ENCODE measurements at places on chromosomes 1 and 21.

DNA sequence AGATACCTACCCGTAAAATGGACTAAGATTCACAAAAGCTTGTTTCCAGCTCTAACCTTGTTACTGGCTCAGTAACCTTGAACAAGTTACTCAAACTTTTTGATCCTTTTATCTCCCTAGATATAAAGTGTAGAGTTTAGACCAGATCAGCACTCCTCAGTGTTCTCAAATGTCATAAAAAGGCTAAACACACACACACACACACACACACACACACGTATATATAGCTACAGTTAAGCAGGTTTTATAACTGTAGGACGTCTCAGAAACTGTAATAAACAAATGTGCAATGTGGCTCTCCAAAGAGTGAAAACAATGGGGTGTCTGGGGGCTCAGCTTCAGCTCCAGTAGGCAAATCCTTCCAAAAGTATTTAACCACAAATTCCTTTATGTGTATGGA lies 34.0 kb downstream of the KCNJ15 start:
- H3K36me3 ChIP-seq = no peaks in the 10 kb centered on the region
- H3K27me3 ChIP-seq = peaks cover 18% of the 10 kb centered on the region
- no peak overlapping the region for H3K27ac ChIP-seq
- DNase-seq = no peak
- H3K4me1 ChIP-seq = no peaks in the 10 kb centered on the region
- no peak overlapping the region for H3K4me3 ChIP-seq

DNA sequence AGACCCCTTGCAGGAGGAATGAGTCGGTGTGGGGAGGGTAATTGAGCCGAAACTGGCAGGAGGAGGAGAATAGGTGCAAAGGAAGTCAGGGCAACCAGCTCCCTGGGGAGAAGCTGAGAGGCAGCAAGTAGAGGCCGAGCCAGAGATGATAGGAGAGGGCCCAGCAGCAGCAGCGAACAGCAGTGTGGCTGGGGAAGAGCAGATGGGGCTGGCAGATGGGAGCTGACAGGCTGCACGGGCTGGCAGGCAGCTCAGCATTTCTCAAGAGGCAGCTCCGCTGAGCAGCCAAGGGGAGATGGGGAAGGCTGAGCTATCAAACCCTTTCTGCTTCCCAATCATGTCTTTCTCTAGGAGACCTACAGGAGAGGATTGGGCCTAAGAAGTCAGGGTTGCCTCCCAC lies 158.2 kb downstream of the TRIM33 start:
- H3K36me3 ChIP-seq = no peaks in the 10 kb centered on the region
- H3K27ac ChIP-seq = no peak overlapping the region
- no peak for DNase-seq
- peaks cover 8% of the 10 kb centered on the region for H3K4me1 ChIP-seq
- H3K27me3 ChIP-seq = no peaks in the 10 kb centered on the region
- H3K4me3 ChIP-seq = no peak overlapping the region

DNA sequence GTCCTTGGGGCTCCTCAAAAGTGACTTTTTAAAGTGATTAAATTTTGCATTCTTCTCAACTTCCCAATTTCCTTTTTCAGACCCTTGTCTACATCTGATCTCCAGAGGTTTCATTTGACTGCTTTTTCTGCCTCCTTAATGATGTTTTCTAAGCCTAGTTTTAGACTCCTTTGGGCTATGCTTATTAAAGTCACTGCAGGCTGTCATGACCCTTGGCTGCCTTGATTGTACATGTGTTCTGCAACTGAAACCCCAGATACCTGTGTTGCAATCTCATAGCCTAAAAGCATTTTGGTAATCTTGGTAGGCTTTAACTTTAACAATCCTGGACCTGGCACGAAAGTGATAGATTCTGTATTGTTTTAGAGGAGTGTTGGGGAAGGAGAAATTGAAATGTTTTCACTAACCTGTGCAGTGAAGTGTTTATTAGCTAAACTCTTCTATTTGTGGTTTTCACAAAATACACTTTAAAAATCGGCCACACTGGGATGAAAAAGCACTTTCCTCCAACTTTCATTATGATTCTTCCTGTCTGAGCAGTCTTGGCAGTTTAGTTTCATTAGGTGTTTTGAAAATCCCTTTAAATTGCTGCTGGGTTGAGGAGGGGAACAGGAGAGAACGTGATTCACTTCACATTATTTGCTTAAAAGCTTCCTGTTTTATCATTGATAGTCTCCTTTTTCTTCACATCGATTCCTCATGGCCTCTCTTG lies 4.9 kb downstream of the MACO1 start:
- no peaks in the 10 kb centered on the region for H3K27me3 ChIP-seq
- peaks cover 21% of the 10 kb centered on the region for H3K36me3 ChIP-seq
- H3K4me3 ChIP-seq = peak overlapping the region; percentile 60
- H3K27ac ChIP-seq = peak overlapping the region; percentile 59
- no peak for DNase-seq

DNA sequence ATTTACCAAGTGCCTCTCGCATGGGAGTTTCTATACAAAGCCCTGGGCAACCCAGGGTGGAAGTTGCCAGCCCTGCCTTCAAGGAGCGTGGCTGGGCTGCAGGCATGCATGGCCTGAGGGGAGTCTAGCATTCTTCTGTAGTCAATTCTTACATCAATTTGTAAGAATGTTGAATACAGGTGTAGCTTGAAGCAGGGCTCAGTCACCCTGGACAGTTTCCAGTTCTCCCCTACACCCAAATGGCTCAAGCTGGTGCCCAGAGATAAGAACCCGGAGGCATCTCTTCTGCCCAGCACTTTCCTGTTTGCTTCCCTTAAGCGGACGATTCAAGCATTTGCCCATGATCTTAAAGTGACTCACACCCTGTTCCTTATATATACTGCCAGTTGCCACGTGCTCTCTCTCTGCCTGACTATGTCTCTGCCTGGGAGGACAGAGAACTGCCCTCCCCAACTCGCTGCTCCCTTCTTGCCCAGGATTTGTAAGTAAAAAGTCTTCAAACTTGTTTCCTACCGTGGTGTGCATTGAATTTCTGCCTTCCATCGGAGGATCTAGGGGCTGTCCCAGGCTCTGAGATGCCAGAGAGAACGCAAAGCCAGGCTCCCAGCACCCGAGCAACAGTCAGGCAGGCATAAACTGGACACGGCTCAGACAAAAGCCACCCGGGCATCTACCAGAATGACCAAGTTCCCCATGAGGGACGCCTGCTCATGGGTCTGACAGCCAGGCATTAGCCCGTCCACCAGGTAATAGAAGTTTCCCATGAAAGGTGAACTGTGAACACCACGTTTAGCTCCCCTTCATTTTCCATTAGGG lies 50.9 kb upstream of the AJAP1 start:
- no peak overlapping the region for H3K4me3 ChIP-seq
- DNase-seq = no peak
- peaks cover 67% of the 10 kb centered on the region for H3K27me3 ChIP-seq
- H3K27ac ChIP-seq = no peak overlapping the region

Data from effector memory CD8-positive, alpha-beta T cell (primary cell).